GM13976 (cell line): ENCODE measurements at places on chromosomes 11 and 22.
A peak's percentile ranks its signal among the peaks of the same experiment; 100 is the strongest.

GRCh38 chr11:120028181-120028896 lies 109.6 kb downstream of the TRIM29 start:
- DNase-seq = no peak

- DNase-seq = no peak
Measured at GRCh38 chr22:49015993-49016908, 811.4 kb downstream of the BRD1 start.

- DNase-seq = no peak
Measured at GRCh38 chr22:50242406-50242949, 2.3 kb downstream of the TUBGCP6 start.

- DNase-seq = no peak
Measured at GRCh38 chr11:105334025-105334714, 194.6 kb upstream of the CARD18 start.

GRCh38 chr11:93704237-93704636 lies 37.1 kb downstream of the TAF1D start:
- DNase-seq = no peak

DNA sequence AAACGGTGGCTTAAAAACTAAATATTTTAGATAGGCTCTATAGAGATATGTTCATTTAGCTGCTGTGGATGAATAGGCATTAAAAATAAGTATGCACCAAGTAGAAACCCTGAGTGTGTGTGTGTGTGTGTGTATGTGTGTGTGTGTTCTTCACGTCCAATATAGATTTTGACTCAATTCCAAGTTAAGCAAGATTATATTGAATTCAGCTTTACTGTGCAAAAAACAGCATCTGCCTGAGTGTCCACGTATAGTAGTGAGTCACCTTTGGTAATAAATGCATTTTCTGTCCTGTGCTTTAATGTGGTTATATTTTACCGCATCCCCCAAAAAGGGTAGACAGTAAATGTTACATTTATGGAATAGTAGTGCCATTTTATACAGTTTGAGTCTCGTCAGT lies 71.2 kb downstream of the PDHX start:
- no peak for DNase-seq

DNA sequence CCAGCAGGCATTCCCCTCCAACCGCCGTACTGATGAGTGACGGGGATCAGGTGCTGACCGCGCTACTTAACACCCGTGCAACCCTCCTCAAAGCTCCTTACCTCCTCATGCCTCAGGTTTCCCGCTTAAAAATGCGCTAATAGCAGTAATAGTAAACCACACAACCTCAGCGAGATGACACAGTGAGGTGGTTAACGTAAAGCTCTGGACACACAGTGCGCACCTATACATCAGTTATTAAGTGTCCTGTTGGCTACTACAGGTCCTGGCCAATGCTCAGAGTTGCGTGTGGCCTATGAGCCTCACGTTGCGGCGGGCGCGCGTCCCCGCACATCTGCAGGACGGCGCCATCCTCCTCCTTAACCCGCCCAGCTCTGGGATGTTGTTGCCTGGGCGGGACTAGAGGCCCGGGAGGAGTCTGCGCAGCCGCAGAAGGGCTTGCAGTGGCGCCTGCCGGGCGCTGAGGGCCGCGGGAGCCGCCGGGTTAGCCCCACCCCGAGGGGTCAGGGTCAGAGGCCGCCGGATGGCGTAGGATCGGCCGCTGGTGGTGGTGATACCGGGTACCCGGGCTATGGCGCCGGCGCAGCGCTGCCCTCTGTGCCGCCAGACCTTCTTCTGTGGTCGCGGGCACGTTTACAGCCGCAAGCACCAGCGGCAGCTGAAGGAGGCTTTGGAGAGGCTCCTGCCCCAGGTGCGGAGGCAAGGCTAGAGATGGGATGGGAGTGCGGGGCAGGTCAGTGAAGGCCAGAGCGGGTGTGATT lies at the start of gene CENATAC:
Gene CENATAC, plus strand, starts transcription at position 512 of the 761 bp plus-strand sequence. Its CDS starts 60 bp downstream, at position 572.
- DNase-seq = peak; percentile 99
